HTR-8/SVneo (cell line): ENCODE measurements at places on chromosomes 16 and 17.

DNA sequence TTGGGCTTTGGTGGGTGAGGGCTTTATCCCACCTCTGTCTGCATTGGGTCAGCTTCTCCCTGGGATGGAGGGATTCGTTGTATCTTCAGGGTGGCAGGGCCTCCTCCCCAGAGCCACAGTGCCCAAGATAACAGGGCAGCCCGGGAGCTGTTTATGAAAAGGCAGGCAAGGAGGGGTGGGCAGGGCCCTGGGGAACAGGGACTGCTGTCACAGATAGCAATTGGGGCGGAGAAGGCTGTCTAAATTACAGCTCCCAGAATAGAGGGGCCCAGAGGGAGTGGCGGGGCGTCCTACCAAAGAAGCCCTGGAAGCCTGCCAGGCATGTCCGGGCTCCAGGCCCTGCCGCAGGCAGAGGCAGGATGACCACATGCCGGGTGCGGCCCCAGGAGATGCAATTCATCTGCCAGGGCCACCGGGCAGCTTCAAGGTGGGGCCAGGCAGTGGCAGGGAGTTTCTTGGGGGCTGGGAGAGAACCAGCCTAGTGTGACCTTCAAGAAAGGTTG is 18.8 kb upstream of the PHOSPHO1 start:
- DNase-seq, result no peak

GRCh38 chr16:58027161-58027915 is 1.8 kb downstream of the MMP15 start:
- DNase-seq, result peak; percentile 72

DNA sequence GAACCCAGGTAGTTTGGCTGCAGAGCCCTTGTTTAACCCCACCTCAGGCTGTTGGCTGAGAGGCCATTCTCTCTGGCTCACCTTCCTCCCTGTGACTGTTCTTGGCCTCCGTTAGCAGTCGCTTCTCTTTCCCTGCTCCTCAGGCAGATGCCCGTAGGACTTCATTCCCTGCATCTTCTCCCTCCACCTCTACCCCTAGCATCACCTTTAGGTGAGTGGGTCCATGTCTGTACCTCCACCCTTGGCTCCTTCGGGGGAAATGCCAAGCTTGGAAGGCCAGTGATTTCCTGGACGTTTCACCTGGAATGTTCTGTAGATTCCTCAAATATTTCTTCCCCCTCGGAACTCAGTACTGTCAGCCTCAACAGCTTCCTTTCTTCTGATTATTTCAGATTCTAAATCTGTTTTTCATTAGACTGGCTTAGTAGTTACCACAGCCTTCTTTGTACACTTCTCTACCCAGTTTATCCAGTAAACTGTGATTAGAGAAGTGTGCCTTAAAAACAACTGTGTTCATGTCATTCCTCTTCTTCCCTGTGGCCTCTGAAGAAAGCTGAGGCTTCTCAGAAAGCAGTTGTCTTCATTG is 227.9 kb downstream of the MSI2 start:
- no peak for DNase-seq

- peak; percentile 14 for DNase-seq
Observed at GRCh38 chr16:19680881-19681340, 37.1 kb downstream of the KNOP1 start.

GRCh38 chr16:87314990-87315420 is 2.2 kb downstream of the C16orf95 start:
- no peak for DNase-seq

DNA sequence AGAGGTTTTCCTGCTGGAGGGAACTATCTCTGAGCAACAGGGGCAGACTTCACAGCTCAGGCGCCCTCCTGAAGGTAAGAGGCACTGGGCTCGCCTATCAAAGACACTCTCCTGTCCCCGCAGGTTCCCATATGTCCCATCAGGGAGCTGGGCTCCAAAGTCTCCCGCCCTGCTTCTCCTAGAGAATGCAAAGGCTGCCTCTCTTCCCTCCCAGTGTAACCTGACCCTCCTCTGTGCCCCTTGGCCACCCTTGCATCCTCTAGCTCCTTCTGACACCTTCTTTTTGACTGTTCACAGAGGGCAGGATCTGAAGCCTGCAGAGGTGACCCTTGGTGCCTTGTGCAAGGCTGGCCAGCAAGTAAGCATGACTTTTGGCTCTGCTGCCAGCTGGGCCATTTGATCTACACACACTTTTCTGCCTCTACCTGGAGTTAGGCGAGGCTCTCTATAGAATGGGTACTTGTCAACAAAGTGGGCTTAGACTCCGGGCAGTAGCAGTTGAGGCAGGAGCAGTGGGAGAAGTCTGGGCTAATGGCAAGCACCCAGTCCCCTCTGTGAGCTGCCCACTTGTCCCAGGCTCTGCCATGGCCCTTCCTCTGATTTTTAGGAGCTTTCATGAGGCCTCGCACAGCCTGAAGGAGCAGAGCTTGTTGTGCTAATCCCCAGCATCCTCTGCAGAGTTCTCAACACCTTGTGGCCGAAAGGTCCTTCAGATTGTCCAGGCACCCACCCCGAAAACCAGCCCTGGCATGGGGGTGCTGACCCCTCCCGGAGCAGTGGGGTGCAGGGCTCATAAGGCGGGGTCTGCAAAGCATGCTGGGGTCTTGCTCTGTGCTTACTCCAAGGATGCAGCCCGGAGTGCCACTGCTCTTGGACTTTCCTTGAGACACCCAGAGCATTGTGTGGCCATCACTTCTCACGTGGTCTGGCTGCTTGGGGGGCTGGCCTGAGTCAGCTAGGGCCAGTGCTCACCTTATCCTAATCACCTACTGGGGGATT is 122.9 kb downstream of the METRNL start:
- DNase-seq, result no peak

DNA sequence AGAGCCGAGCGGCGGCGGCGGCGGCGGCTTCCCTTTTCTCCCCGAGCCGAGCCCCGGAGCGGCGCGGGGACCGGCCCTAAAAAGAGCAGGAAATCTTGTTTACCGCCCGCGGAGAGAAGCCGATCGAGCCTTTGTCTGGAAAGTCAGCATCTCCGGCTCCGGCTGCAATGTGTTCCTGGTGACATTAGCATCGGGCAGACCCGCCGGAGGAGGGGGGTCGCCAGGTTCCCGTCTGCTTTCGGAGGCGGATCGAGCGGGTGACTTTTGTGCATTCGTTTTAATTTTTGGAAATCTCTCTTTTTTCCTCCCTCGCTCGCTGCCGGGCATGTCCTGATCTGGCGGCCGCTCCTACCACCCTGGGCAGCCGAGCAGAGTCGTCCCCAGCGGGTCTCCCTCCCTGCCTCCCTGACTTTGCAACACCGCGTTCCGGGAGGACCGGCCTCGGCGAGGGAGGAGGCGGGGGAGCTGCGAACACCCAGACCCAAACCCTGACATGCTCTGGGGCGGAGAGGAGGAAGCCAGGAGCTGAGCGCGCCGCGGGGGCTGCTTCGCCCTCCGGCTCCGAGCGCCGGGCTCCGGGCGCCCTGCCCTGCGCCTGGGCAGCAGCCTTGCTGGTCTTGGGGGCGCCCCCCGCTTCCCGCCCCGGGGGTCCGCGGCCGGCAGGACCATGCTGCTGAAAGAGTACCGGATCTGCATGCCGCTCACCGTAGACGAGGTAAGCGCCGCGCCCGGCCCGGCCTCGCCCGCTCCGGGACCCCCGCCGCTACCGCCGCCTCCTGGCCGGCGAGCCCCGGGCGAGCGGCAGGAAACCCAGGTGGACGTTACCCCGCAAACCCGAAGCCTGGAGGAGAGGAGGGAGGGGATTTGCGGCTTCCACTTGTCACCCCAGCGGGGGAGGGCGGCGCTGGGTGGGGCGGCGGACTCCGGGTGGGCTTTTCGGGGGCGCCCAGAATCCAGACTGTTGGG is 690 bp downstream of the PITPNC1 start:
- DNase-seq, result peak; percentile 43

- no peak for DNase-seq
Observed at GRCh38 chr16:30998852-30999761, 11.3 kb downstream of the STX1B start.

GRCh38 chr17:63458478-63458877 is 12.4 kb upstream of the CYB561 start:
- DNase-seq, result no peak

GRCh38 chr17:9974448-9975381 is 69.6 kb upstream of the RCVRN start:
- DNase-seq, result no peak

GRCh38 chr16:64159976-64160375 is 961.9 kb downstream of the CDH11 start:
- no peak for DNase-seq

DNA sequence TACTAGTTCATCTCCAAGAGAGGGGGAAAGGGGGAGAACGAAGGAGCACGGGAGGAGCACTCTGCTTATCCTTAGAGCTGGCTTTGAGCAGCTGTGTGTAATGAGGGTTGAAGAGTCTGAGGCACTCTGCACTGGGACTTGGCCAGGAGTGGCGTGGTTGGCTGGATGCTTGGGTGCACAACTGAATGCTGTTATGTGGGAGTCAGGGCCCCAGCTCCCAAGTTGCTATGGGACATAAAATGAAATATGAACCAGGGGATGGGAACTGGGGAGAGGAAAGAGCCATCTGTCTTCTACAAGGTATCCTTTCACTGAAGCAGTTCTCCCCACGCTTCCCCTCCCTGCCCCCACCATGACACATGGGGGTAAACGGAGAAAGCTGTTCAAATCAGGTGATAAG is 105.9 kb upstream of the ANKFN1 start:
- no peak for DNase-seq

GRCh38 chr17:18356624-18357023 is 6.7 kb downstream of the SHMT1 start:
- no peak for DNase-seq

GRCh38 chr17:31198026-31198425 is 99.0 kb downstream of the OMG start:
- no peak for DNase-seq

DNA sequence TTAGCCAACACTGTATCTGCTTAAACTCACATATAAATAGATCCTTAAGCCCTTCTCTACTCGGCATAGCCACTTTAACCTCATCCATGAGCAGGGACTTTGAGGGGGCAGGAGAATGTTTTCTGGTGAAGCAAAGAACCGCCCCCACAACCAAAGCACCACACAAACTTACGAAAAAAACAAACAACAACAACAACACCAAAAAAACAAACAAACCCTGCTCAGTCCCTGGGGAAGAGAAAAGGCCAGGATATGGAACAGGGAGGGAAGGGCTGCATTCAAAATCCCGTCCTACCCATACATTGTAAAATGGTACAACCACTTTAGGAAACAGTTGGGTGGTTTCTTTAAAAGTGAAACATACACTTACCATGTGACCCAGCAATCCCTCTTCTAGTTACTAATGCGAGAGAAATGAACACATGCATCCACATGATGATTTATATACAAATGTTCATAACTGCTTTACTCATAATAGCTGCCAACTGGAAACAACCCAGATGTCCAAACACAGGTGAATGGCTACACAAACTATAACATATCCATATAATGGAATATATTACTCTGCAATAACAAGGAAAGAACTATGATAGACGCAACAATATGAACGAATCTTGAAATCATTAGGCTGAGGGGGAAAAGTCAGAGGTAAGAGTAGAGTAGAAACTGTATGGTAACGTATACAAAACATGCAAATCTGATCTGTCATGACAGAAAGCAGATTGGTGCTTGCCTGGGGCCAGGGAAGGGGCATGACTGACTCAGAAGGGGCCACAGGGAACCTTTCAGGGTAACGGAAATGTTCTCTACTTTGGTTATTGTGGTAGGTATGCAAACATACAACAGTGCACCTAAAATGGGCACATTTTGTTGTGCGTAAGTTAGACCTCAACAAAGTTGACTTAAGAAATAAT is 37.7 kb upstream of the TOB1 start:
- DNase-seq, result no peak

GRCh38 chr17:34990921-34991365 is 10.6 kb downstream of the LIG3 start:
- DNase-seq, result no peak

GRCh38 chr17:81115749-81116464 is 49.4 kb upstream of the PVALEF start:
- DNase-seq, result no peak

DNA sequence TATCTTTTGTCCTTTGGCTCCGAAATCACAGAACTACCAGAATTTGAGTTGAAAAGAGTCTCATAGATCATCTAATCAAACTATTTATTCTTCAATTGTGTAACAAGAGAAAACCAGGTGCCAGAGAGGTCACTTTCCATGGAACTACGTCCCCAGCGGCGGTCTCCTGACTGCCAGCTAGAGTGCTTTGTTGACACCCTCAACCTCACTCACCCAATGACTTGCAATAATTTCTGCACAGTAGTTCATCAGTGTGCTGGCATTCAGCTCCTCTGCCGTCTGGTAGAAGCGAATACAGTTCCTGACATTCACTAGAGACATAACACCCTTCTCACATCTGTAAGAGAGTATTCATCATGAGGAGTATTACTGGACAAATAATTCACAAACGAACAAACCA is 54.2 kb downstream of the ANKFY1 start:
- no peak for DNase-seq

GRCh38 chr17:61393904-61394629 is 5.6 kb upstream of the TBX2 start:
- no peak for DNase-seq

- no peak for DNase-seq
Observed at GRCh38 chr16:87308826-87309225, 8.4 kb downstream of the C16orf95 start.

DNA sequence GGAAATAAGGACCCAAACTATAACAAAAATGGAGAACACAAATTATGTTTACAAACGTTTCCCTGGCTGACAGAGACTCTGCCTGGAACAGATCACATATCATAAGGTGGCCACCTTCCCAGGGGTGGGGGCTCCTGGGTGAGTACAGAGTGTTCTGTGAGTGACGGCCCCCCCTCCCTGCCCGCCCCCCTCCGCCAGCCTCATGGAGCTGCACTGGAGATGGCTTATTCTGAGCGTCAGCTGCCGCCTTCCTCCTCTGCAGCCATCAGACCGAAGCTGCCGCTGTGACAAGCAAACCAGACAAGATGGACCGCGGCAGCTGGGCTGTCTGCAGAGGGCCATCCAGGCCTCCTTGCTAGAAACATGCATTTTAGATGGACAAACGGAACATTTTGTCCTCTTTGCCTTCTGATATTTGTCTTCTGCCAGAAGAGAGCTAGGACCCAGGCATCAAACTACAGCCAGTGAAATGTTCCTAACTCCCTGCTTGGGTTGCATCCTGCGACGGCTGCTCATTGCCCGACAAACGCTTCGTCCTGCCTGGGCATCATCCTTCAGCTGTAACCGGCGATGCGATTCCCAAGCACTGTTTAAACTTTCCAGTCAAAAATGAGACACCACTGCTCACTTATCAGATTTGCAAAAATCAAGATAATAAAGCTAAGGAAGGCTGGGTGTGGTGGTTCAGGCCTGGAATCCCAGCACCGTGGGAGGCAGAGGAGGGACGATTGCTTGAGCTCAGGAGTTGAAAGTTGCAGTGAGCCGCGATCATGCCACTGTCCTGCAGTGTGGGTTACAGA is 15.3 kb upstream of the RPTOR start:
- no peak for DNase-seq

GRCh38 chr16:58200004-58200797 is 2.3 kb upstream of the CSNK2A2 start:
- DNase-seq, result no peak

- no peak for DNase-seq
Observed at GRCh38 chr17:82155606-82156005, 57.0 kb downstream of the CCDC57 start.

- DNase-seq, result peak; percentile 95
Observed at GRCh38 chr16:68520649-68521086, 18.4 kb upstream of the ZFP90 start.
